Eye (tissue), 1 donor: ENCODE measurements at places on chromosomes 1 and 21.

DNA sequence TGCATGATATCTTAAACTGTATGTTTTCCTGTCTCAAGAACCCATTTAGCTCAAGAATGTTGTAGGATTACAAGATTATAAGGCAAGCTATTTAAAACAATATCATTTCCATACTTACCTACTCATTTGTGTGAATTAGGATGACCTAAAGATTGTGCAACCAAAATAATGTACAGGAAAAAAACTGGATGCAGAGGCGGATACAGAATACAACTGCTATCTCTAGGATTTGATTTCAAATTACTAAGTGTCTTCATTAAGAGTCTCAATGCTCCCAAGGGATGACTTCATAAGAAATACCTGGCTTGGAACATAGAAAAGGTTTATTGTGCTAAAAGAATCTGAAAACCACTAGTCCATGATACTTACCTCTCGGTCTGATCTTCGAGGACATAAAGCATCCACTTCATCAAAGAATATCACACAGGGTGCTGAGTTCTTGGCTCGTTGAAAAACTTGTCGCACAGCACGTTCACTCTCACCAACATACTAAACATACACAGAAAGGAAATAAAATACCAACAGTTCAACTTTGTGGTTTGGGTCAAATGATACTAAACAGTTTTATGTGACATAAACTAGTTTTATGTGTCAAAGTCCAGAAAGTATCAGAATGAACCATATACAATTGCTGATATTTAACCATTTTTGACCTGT lies 54.9 kb downstream of the NVL start:
- DNase-seq: no peak

DNA sequence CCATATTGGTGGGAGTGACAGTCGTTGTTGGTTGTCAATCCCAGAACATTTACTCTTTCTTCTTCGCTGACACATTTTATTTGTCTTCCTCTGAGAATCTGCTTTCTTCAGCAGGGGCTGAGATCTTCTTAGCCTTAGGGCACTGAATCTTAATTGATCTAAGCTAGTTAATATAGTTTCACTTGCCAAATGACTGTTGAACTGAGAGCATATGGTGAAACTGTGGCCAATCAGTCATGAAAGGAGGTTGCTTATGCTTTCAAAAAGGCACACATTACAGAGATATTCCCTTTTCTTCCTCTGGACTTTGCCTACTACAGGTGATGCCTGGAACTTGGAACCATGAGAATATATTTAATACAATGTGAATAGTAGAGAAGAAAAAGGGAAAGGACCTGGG lies 60.0 kb upstream of the KIAA0040 start:
- DNase-seq: no peak

- peak; percentile 66 for DNase-seq
Measured at GRCh38 chr1:167401260-167401873, 117.0 kb downstream of the CD247 start.

DNA sequence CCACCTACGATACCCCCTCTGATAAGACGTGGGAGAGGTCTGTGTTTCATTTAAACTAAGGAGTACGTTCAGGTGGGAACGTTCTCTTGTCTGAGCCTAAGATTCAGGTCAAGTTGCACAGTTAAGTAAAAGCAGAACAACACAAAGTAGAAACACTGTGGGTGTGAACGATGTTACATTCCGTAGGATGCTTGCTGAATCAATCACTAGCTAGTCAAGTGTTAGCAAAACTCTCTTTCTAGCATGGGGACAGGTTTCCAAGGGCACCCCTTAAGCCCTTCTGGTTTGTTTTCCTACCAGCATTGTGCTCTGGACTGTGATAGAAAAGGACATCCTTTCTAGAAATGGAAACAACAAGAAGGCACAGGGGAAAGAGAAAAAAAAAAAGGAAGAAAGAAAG lies 13.3 kb downstream of the C1orf162 start:
- no peak for DNase-seq

DNA sequence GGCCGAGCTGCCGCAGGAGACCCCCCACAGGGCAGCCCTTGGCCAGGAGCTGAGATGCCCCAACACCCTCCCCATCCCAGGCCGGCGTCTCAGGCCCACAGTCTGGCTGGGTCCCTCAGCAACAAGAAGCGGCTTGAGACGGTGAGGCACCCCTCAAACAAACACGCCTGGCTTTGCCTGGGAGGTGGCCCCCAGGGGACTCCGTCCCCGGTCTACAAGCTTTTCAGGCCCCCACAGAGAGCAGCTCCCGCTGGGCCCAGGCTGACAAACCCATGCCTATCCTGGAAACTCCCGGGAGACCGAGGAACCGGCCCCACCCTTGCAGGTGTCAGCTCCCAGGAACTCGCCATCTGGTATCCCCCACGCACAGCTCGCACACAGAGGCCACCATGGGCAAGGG lies 67.0 kb downstream of the ARHGEF16 start:
- DNase-seq: no peak

GRCh38 chr1:200671235-200671786 lies 1.6 kb upstream of the DDX59 start:
- DNase-seq: no peak

DNA sequence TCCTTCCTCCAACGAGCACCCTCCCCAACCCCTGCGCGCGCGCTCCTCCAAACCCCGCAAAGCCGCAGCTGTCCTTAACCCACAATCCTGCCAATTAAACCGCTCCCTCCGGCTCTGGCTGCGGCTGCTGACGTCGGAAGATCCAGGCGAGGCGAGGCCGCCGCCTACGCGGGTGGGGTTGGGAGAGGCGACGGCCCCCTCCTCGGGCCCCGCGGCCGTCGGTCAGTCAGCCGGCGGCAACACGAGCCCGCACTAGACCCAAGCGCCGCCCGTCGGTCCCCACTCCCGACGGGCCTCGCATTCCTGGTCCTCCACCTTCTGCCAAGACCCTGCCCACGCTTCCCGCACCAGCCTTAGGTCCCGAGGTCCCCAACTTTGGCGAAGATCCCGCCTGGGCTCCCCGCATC lies 75.4 kb downstream of the VWA5B1 start:
- peak; percentile 72 for DNase-seq

DNA sequence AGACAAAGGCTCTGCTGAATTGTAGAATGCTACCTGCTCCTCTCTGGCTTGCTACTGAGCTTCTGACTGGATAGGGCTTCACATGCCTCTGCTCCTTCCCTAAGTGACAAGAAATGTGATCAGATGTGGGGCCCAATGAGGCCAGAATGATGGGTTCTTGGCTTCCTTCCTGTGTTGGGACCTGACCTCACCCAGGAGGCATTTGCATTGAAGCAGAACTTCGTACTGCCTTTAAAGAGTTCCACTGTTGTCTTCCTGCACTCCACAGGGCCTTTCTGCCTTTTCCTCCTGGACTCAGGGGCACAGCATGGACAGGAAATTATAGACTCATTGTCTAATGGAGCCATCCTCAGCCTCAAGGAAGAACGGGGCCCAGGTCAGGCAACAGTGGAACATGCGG lies 14.3 kb downstream of the ZNF670 start:
- DNase-seq: no peak

DNA sequence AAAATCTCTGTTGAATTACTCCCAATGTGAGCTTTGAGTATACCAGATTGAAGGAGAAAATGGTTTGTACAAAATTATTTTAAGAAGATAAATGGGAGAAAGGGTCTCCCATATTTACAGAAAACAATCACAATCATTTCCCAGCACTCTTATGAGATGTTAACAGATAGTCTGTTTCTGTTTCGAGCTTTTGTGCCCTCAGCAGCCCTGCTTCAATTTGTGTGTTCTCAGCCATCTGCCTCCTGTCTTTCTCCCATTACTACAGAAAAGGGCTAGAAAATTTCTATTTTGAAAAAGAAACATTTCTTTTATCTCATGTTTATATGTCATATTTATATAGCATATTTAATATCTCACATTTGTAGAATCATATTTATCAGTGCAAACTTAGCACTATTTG lies 498.4 kb downstream of the TTLL7 start:
- DNase-seq: no peak

GRCh38 chr21:18403735-18404450 lies at the start of gene TMPRSS15:
Gene TMPRSS15, minus strand, starts transcription at chr21:18403785. Its CDS starts 163 bp downstream, at chr21:18403622.
- no peak for DNase-seq

DNA sequence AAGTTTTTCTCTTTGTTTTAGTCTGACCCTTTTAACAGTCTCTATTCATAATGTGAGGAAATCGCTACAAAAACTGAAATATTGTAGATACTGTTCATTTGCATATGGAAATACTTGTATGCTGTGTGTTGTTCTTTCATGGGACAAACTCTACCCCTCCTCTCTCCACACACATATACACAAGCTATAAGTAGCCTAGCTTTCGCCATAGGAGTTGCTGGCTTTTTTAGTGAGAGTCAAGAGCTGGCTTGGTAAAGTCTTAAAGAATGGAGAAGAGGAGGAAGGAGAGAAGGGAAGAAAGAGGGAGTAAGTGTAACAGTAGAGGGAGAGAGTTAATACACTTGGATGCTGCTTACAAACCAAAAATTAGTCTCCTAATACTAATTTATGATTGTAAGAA lies 115.6 kb downstream of the RABGAP1L start:
- DNase-seq: no peak

- peak; percentile 16 for DNase-seq
Measured at GRCh38 chr1:200048244-200048643, 20.7 kb downstream of the NR5A2 start.

- peak; percentile 91 for DNase-seq
Measured at GRCh38 chr1:20290624-20291597, at the start of gene VWA5B1. Gene VWA5B1, plus strand, starts transcription at chr1:20290875. Its CDS starts 19,727 bp downstream, at chr1:20310602.

GRCh38 chr1:221430152-221430960 lies 311.5 kb downstream of the DUSP10 start:
- DNase-seq: no peak

- DNase-seq: no peak
Measured at GRCh38 chr1:194341587-194341986, 1155.2 kb upstream of the B3GALT2 start.

DNA sequence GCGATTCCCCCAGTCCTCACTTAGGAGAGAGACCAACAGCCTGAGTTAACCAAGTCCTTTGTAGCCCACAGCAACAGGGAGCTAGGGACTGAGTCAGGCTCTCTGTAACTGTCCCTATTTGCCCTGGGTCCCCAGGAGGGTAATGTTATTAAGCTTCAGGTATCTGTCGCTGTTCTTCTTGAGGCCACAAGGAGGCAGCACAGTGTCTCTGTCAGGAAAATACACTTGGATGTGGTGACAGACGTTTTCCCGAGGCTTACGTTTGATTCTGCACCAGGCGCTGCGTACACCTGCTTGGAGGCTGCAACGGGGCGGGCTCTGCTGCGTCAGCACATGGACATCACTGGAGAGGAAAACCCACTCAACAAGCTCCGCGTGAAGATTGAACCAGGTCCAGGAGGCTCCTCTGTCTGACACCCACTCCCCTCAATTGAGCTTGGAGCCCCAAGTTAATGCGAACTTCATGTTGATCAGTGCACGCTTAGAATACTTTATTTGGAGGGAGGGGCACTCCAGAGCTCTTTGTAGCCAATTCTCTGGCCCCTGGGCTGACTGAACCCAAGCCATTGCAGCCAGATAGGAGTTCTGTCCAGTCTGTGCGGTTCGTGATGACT lies 10.7 kb upstream of the ELF3 start:
- DNase-seq: peak; percentile 71

- no peak for DNase-seq
Measured at GRCh38 chr1:15765495-15766194, 7.0 kb downstream of the FBLIM1 start.

DNA sequence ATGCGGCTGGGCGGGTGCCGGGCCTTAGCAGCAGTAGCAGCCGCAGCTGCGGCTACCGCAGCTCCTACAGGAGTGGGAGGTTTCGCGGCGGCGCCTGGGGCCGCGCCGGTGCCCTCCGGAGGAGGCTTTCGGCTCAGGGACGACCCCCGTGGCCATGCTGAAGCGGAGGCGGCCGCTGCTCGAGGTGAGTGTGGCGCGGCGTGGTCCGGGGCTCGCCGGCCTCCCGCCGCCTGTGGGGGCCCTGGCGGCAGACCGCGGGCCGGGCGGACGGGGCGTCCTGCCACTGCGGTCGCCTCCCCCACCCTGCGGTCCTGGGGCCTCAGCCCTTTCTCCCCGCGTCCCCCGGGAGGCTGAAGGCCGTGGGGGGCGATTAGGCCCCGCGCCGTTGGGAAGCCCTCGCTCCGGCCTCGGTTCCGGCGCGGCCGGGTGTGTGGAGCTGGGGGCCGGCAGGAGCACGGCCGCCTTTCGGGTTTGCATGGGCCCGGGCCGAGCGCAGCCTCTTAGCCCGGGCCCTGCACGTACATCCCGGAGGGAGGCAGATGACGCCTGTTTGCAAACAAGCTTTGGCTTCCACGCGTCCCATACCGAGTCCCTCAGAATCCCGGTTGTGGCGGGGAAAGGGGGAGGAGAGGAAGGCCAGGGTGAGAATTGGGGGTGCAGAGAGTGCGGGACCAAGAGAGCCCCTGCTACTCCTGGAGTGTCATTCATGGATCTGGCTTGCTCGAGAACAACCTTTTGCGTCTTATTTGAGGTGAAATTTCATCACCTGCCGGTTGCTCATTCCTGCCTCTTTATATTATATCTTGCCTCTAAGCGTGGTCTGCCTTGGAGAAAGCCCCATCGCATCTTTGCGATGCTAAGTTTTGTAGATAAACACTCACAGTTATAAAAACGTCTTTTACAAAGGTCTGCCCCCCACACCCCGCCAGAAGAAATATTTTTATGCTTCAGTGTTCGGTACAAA lies 613 bp downstream of the ZFYVE9 start:
- DNase-seq: peak; percentile 88

DNA sequence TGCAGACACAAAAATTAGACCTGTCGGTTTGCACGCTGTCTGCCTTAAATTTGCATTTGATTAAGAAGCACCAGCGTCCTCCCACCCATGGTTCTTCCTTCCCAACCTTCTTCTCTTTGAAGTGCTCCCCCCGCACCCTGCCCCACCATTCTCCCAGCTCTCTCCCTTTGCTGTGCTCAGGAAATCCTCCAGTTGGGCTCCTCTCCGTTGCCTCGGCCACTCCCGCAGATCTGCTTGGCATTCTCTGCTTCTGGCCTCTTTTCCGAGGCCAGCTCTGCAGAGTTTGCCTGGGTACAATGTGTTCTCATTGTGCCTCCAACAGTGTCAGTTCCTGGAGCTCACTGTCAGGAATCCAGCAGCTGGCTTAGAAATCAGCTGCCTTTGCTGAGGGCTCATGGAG lies 126.1 kb downstream of the NAV1 start:
- DNase-seq: no peak

DNA sequence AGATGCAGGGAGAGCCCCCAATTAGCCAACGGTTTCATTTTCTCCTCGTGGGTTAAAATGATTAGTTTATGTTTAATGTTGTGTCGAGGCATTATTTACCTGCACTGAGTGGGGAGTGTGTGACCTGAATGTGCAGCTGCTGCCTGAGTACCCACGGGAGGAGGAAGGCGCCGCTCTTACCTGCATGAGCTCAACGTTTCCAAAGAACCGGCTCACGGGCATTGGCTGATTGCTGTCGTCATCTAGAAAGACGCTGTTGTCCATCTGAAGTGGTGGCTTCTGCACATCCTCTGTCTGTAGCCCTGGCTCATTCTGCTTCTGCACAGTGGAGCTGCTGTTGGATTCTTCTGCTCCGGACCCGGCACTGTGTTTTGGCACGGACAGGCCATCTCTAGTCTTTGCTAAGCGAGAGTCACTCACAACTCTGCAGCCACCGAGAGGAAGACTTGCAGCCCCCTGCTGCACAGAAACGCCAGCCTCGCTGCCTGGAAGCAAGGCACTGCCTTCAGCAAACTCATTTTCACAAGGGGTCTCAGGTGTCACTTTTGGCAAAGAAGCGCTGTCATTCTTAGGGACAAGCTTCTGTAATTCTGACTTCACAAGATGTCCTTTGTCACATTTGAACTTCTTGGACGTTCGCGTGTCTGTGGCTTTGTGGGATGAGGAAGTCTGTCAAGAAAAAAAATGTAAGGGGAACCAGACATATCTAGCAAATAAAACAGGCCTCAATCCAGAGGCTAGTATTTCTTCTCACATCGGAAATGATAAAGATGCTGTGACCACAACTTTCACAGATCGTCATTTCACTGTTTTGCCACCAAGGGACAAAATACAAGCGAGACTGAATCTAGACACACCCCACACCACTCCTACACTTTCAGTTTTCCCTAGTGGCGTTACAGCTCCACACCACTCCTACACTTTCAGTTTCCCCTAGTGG lies 9.4 kb downstream of the C1orf174 start:
- DNase-seq: no peak
